RWPE2 (cell line): ENCODE measurements at places on chromosomes 3 and 15.

DNA sequence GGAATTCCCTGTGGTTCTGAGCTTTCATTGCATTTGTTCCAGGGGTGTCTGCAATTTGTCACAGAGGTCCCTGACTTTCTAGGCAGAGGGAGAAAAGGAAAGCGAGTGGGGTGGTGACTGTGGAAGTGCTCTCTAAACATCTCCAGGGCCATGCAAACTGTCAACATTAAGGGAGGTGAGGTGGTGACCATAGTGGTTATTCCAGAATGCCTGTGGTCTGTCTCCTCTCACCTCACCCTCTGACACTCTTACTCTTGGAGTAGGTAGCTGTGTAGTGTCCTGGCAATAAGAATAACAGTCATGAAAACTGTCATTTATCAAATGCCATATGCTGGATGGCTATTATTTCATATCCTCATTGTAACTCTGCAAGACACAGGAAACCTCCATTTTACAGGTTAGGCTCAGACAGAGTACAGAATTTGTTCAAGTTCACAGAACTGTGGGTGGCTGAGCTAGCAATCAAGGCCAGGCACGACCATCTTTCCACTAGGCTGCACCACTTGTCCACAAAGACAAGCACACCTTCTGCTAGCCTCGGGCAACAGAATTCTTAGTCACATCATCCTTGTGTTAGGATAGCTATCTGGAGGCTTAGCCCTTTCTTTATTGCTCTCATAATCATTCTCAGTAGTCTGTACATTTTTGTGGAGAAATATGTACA is 179.4 kb downstream of the CD47 start:
- DNase-seq = no peak

- no peak for DNase-seq
Observed at GRCh38 chr3:108380128-108380795, 83.9 kb downstream of the HHLA2 start.

DNA sequence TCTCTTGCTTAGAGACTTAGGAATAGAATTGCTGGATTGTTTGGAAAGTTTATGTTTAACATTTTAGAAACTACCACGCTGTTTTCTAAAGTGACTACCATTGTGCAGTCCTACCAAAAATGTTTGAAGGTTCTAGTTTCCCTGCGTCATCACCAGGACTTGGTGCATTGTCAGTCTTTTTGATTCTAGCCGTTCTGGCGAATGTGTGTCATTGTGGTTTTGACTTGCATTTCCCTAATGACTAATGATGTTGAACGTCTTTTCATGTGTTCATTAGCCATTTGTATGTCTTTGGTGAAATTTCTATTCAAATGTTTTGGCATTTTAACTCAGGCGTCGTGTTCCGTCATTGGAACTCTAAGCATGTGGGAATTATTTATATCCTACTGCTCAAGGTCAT is 58.0 kb downstream of the CHD2 start:
- no peak for DNase-seq

DNA sequence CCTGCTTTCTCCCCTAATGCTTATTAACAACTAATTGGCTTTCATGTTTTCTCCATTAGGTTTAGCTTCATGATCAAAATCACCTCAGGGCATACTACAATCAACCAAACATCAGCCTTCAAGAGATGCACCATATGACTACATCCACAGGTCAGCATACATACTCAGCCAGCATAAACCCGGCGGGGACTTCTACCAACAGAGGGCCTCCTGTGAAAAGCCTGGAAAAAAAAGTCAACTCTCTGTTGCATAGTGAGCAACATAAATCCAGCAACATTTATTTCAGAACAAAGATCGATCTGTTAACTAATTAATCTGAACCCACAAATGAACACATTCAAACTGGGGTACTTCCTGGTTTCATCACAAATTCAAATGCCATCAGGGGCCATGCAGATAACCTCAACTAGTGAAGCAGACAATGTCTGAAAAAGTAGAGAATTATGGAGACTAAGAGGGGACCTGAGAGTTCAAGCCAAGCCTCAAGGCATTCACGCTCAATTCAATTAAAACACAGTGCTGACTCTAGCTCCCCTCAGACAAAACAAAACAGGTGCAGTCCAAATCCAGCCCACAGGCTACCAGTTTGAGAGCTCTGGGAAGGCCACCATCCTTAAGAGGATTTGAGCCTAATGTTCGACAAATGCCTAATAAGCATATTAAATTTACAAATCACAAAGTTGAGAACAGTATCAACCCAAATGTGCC is 124.5 kb downstream of the MAGI1 start:
- DNase-seq = no peak

GRCh38 chr3:122006267-122006666 is 15.8 kb downstream of the ILDR1 start:
- DNase-seq = no peak

- DNase-seq = no peak
Observed at GRCh38 chr15:48415036-48415886, 84.0 kb downstream of the DUT start.

GRCh38 chr15:25178835-25179672 is 224.3 kb downstream of the SNRPN start:
- DNase-seq = peak; percentile 58

DNA sequence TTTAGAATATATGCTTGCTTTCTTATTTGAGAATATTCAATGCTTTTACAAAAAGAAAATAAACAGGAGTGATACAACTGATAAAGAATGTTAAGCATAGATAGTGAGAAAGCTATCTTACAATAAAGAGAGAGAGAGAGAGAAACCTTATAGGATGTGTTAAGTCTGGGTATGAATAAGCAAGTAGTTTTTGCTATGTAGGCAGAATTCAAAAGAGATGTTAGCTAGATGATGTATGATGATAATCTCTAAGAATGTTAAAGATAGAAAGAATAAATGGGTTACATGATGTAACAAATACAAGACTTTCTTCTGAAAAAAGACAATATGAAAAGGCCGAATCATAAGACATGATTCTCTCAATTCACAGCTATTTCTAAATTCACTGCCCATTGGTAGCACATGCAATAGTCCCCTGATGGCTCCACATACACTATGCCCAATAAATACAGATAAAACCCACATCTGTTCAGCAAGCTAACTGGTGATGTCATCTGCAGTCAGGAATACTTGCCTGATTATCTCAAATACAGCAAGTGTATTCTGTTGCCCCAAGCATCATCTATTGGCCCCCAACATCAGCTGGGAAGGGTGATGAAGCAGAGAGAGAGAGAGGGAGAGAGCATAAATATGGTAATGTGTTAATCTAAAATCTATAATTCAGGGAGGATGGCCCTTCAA is 169.2 kb upstream of the LYSMD4 start:
- DNase-seq = no peak

DNA sequence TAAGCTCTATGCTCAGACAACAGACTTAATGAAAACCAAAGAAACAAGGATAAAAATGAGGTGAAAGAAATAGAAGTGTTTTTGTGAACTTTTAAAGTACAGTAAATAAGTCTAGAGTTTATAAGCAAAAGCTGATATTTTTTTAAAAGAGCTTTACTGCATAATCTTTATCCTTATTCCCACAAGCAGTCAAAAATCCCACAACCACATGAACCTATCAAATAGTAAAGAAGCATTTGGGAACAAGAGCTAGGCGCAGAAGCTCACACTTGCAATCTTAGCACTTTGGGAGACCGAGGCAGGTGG is 103.8 kb upstream of the TJP1 start:
- no peak for DNase-seq
